ENCODE measurements at places on chromosomes 7 and 10.

- DNase-seq = no peak
Measured at GRCh38 chr10:44325157-44325556, 59.7 kb downstream of the CXCL12 start.

DNA sequence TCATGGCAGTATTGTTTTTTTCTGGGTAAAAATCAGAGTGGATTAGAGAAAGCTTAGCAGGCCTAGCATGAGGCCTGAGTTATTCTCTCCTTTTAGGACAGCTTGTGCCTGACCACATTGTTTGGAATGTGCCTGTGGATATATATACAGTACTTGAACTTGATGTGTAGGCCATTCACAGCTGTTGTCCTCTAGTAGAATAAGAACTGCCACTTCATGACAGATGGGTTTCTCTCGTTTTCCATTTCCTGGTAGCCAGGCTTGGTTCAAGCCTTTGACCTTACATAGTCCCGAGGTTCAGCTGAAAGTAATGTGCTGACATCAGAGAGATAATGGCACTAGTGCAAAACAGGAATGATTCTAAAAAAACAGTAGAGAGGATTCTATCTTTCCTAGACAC is 473.9 kb downstream of the AUTS2 start:
- DNase-seq = no peak

- DNase-seq = no peak
Measured at GRCh38 chr7:3094701-3095445, 51.2 kb upstream of the CARD11 start.

DNA sequence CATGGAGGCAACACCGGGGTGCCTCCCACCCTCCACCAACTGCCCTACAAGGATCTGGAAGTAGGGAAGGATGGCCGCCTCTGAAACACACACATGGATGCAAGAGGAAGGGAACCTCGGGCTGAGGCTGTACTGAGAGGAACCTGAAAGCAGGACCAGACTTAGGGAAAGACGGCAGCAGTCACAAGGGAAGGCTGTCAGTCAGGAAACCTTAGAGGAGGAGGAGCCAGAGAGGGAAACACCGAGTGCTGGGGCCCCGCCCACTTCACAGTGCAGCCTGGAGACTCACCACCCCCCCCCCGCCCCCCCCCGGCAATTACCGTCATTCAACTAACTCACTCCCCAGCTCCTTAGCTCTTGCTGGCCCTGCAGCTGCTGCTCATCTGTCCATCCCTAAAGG is 2.5 kb downstream of the CYREN start:
- DNase-seq = no peak

DNA sequence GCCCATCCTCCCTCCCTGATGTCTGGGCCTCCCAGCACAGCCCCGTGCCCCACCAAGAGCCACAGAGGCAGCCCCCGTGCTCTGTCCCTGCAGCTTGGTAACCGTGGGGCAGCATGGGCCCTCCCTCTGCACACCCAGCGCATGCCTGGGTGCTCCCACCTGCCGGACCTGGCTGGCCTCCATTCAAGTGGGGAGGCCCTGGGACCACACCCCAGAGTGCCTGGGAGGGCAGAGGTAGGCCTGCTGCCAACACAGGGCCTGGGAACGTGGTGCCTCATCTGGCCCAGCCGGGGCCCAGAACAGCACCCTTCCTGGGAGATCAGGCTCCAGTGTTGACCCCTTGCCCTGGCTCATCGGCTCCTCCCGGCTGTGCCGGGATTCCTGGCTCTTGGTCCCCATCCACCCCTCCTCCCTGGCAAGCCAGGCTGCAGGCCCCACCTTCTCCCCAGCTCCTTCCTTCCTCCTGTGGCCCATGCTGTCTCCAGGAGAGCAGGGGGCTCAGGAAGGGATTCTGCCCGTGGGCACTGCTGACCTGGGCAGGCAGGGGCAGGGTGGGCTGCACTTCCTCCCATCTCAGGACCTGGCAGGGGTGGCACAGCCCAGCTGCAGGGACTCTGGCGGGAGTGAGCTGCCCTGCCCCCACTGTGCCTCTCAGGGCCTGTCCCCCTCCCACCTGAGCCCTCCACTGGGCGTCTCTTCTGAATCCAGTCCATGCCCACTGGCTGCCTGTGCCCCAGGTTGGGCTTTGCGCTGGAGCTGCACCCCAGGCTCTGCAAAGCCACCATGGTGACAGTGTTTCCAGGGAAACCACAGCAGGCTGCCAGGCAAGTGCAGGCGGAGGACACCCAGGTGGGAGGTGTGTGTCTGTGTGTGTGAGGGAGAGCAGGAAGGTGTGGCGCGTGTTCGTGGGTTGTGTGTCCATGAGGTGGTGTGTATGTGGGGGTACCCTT is 32.6 kb downstream of the PWWP2B start:
- peak; percentile 89 for DNase-seq

DNA sequence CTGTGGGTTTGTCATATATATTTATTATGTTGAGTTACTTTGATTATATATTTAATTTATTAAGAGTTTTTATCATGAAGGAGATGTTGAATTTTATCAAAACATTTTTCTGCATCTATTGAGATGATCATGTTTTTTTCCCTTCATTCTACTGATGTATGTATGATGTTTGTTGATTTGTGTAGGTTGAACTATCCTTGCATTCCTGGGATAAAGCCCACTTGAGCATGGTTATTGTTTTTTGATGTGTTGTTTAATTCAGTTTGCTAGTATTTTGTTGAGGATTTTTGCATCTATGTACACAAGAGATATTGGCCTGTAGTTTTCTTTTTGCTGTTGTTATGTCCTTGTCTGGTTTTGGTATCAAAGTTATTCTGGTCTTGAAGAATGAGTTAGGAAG is 31.1 kb downstream of the SCART1 start:
- DNase-seq = no peak

DNA sequence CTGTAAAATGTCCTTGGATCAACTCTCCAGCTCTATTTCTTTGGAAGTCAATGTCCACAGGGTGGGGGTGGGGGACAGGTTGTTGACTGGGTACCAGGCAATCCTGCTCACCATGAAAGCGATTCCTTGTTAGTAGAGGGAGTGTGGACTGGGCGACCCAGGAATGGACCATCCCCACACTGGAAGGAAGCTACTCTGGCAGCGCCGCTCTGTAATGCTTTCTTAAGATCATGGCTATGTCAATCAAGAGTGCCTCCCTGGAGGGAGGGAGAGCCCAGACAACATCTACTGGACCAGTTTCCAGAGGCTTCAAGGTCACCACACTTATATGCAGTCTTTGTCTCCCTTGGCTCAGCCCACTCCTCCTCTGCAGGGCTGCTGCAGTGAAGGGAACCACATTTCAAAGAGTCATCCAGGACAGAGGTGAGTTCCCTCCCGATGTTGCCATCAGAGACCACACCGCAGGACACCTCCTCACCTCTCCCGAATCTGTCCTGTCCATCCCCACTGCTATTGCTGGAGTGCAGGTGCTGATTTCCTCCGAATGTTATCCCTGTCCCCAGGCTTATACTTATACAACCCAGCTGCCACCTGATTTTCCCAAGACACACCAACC is 6.9 kb downstream of the GIMAP5 start:
- DNase-seq = no peak

DNA sequence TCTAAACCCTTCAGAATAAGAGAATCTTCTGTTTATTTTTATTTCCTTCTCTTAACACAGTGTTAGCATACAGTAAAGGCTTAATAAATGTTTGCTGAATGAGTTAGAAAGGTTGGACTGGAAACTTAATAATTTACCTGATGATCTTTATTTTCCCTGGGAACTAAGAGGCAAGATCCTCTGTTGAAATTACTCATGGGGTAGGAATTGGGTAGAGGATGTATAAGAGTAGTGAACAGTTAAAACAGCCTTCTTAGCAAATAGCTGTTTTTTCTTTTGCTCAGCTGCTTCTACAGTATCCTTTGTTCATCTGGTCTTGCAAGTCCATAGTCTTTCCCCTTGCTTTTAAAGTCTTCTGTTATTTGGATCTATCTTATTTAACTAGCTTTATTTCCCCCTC is 80.0 kb downstream of the AKAP9 start:
- no peak for DNase-seq

DNA sequence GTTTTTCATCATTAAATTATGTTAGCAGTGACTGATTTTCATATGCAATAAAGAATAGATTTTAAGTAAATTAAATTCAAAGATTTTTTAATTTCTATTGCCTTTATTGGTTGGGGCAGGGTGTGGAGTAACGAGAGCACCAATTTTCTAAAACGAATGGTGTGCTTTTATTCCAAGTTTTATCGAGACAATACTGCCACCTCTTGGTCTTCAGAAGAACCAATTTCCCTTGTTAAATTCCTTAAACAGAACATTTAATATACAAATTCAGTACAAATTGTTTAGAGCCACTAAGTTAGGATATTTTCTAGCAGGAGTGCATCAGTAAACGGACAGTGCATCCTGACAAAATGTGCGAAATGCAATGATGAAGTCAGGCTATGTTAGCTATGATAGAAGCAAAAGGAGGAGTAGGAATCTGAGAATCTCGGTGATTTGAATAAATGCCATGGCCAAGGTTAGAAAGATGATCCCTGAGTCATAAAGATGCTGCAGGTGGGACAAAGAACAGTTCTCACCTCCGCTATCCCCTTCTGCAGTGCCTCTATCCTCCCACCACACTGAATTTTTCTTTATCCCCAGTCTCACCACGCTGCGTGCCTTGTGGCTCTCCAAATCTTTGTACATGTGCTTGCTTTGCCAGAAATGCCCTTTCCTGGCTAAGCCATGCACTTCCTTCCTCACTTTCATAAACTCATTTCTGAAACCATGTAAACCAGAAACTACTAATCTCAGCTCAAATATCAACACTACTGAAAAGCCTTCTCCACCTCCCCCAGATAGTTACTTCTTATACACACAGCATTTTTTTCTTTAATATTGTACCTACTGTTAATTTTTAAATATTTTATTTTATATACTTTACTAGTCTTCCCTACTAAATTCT is 31.9 kb upstream of the AGBL3 start:
- DNase-seq = no peak

GRCh38 chr10:3935141-3935540 is 150.1 kb upstream of the KLF6 start:
- no peak for DNase-seq

DNA sequence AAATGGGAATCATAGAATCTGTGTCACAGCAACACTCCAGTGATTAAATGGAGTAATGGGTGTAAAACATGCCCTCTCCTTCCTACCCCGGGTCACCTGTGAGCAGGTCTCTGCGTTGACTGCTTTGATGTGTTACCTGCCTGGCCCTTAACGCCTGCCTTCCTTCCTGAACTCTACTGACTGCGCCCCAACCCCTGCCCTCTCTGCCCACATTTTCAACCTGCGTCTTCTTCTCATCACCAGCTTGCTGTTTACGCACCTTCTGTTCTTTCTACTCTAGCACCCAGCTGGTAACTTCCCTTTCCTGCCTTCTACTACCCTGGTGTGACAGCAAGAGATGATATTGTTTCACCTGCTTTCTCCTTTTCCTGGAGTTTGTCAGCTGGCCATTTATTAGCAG is 303.0 kb upstream of the LRGUK start:
- no peak for DNase-seq

DNA sequence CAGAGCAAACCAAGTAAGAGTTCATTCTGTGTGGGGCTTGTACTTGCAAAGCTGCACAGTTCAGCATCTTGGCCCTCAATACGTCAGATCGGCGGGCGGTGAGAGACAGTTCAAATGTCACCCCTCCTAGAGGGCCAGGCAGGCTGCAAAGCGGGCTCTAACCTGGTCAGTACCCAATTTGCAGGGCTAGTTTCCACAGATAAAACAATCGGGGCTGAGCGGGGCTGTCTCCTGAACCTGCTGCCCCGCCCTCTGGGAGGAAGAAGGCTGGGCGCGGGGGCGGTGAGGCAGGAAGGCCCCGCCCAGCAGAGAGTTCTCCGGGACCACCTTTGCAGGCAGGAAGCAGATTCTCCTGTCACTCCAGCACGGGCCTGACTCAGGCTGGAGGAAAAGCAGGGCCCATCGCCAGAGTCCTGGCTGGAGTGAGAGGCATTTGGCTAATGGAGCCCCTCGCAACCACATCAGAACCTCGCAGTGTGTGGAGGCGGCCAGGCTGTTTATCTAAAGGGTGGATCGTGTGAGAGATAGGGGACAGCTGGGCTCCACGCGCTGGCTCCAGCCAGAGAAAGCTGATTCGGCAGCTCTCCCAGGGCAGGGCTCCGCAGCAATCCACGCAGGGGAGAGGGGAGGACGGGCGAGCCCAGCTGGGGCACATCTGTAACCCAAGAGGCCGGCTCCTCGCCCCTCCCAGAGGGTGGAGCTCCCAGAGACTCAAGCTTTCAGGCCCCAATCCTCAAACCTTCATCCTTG is 83.1 kb downstream of the SH3PXD2A start:
- DNase-seq = peak; percentile 51

DNA sequence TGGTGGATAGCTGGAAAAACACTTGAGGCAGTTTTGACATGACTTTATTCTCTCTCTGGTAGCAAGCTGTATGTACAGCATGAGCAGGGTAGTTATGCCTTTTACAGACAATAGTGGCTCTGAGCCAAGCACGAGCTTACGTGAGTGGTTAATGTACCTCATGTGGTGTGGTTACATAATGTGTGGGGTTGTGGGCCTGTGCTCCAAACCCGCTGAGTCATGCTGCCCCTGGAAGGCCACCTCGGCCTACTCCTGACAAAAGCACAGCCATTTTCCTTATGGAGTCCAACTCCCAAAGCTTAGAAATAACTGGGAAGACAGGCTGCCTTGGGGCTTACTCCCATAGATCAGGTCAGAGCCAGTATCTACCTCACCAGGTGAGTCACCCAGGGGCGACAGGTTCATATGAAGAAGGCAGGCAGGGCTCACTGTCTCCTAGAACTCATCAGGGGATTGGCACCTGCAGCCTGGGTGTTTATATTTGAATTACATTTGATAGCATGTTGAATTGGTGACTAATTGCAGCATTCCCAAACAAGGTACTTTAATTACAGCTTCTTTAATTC is 404.5 kb downstream of the ADRA2A start:
- DNase-seq = no peak

GRCh38 chr7:159028508-159029401 is 115.9 kb downstream of the VIPR2 start:
- DNase-seq = peak; percentile 65

GRCh38 chr7:80459776-80460510 is 51.9 kb downstream of the GNAT3 start:
- no peak for DNase-seq

DNA sequence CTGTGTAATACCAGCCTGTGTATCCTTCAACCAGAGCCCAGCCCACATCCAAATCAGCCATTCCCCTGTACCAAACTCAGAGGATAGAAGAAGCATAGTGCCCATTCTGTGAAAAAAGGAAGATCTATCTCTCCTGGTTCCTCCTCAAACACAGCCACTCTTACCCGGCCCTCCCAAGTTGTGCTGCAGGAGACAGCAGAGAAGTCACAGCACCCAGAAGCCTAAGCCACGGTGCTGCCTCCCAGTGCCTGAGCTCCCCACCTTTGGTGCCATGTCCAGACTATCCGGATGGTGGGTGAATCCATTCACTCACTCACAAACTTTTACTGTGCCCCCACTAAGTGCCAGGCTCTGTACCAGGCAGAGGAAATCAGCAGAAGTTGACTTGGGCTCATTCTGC is 166.0 kb upstream of the ZMIZ1 start:
- DNase-seq = no peak
